ENCODE measurements at places on chromosomes 2 and 18.

- DNase-seq = no peak
Measured at GRCh38 chr18:76351961-76352581, 143.0 kb downstream of the ZNF516 start.

- DNase-seq = no peak
Measured at GRCh38 chr2:43736637-43737036, 37.2 kb upstream of the DYNC2LI1 start.

GRCh38 chr2:25402477-25402876 lies 60.8 kb upstream of the DNMT3A start:
- no peak for DNase-seq

DNA sequence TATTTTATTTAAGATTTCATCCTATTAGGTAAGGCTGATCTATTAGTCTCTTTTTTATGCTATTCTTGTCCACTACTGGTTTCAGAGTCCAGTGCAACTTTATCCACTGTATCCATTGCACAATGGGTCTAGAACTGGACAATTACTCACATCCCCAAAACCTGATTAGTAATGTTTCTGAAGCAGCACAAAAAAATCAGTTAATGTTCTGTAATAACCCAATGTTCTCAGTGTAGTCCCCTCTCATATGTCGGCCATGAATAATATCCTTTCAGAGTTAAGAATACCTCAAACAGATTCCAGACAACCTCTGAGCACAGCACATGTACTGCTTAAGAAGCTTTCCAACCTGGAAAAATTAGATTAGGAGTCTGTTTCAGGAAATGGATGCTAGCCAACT lies 29.7 kb downstream of the MGAT4A start:
- no peak for DNase-seq

- no peak for DNase-seq
Measured at GRCh38 chr2:30666266-30666874, 140.9 kb downstream of the CAPN13 start.

GRCh38 chr2:110667071-110667470 lies 10.8 kb downstream of the BUB1 start:
- DNase-seq = no peak

DNA sequence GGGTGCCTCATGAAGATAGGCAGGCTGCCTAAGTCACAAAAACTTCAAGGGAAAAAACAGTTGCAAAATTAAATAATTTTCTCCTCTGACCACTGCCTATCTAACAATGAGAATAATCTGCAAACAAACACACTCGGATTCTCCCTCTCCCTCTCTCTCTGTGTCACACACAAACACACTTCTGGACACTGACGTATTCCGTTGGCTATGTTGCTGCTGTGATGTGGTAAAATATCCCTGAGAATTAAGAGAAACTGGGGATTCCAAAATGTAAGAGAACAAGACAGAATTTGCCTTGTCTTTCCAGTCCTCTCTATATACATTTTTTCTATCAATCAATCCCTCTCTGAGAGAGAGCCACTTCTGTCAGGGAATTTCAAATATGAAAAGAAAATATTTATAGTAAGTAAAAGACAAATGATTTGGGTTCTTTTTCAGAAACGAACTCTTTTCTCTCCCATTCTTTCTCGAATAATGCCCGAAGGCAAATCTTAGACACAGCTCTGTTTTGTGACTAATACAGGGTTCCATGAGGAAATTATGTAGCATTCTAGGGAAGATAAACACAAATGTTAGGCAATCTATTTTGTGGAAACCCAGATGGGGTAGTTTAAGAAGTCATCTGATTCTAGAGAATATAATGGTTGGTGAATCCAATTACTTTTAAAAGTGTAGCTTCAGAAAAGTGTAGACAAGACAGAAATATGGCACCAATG lies 310.3 kb upstream of the CYP26B1 start:
- no peak for DNase-seq

GRCh38 chr2:47631306-47631705 lies 151.6 kb upstream of the MSH6 start:
- no peak for DNase-seq

GRCh38 chr2:123808243-123808642 lies 216.8 kb upstream of the CNTNAP5 start:
- no peak for DNase-seq

GRCh38 chr2:231110551-231110950 lies 14.3 kb downstream of the HTR2B start:
- DNase-seq = no peak

DNA sequence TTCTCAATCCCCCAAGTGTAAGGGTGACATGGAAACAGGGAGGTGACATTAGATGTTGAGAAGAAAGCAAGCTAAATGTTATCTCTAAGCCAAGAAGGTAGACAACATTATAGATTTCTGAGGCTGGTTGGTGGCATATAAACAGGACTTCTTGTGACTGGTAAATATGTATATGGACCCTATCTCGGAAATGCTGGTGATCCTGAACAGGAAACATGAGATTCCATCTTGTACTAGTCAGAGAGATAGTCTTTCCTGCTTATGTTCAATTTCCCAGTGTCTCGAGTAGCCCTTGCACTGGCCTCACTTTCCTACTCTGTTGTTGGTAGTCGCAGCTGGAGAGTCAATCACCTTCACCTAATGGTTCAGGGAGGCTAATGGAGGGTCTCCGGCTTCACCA lies 26.8 kb downstream of the MOGAT1 start:
- DNase-seq = no peak

- no peak for DNase-seq
Measured at GRCh38 chr2:9315280-9315847, 108.0 kb downstream of the ITGB1BP1 start.

All from activated effector memory CD4-positive, alpha-beta T cell treated with Interleukin-2 at 50 U/mL for 16 hours (primary cell).